ENCODE measurements at places on chromosomes 2 and 18.

- DNase-seq: no peak
Measured at GRCh38 chr2:11142987-11143386, 12.3 kb upstream of the SLC66A3 start.

DNA sequence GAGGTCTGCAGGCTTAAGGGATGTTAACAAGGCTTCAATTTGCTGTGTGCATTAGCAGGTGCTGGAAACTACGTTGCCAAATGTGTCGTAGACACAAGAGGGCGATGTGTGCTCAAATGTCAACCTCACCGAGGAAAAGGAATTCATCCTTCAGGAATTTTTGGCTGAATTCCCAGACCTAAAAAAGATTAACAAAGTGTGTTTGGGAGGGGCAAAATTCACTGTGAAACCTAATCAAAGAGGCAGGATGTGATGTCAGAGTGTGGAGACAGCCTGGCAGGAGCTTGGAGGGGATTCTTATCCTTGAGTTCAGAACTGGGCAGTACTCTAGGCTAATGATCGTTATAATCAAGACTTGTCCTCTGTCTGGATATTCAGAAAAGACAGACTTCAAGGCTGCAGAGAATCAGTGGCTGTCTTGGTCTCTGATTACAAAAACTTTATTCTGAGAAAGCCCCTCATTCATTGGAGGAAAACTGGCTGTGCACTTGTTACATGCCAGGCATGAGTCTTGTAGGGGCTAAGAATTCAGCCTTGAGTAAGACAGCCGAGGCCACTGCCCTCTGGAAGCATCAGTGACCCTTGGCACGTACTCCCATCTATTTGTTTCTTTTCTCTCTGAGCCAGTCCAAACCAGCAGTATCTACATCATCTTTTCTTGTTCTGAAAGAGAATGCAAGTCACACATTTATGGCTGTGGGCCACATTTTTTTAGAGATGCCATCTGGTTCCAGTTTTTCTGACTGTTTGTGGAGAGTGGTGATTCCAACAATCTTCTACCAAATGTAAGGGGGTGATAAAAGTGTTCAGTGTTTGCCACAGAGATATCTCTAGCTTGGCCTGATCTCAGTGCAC, 18.7 kb upstream of the SCYGR1 start:
- DNase-seq: peak; percentile 77

GRCh38 chr18:77597726-77598125, 348.1 kb downstream of the GALR1 start:
- DNase-seq: no peak

DNA sequence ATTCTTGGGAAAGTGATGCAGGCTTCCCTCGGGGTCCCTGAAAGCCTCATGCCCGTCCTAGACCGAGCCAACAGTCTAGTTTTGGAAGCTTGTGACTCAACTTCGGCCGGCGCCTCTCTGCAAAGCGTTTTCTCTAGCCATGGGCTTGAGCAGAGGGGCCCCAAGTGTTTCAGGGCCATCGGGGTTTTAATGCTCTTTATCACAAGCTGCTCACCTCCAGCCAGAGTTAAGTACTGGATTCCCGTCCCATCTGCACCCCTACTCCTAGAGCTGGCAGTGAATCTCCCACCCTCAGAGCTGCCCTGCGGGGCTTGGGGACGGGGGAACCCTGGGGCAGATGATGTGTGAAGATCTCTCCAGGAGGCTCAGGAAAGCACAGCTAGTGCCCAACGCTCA, 7.3 kb downstream of the RAX start:
- DNase-seq: no peak

- DNase-seq: no peak
Measured at GRCh38 chr2:222280795-222281194, 18.0 kb downstream of the PAX3 start.

GRCh38 chr2:9139491-9140443, 66.8 kb upstream of the ASAP2 start:
- peak; percentile 83 for DNase-seq

GRCh38 chr18:13265008-13265910, 46.7 kb downstream of the LDLRAD4 start:
- no peak for DNase-seq

DNA sequence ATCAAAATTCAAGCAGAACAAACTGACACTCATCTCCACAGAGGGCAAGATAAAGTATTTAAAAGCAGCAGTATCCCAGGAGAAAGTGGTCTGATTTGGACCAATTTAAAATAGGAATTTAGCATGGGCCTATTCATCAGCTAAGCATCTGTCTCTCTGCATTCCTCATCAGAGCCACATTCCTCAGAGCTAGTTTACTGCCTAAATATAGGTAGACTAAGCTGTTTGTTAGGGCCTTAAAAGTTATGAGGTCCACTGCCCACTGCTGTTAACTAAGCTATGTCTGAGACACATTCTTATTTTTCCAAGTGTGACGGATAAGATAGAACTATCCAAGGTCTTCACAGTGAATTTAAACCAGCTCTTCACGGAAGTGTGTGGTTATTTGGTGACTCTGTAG, 17.6 kb downstream of the NEB start:
- no peak for DNase-seq

DNA sequence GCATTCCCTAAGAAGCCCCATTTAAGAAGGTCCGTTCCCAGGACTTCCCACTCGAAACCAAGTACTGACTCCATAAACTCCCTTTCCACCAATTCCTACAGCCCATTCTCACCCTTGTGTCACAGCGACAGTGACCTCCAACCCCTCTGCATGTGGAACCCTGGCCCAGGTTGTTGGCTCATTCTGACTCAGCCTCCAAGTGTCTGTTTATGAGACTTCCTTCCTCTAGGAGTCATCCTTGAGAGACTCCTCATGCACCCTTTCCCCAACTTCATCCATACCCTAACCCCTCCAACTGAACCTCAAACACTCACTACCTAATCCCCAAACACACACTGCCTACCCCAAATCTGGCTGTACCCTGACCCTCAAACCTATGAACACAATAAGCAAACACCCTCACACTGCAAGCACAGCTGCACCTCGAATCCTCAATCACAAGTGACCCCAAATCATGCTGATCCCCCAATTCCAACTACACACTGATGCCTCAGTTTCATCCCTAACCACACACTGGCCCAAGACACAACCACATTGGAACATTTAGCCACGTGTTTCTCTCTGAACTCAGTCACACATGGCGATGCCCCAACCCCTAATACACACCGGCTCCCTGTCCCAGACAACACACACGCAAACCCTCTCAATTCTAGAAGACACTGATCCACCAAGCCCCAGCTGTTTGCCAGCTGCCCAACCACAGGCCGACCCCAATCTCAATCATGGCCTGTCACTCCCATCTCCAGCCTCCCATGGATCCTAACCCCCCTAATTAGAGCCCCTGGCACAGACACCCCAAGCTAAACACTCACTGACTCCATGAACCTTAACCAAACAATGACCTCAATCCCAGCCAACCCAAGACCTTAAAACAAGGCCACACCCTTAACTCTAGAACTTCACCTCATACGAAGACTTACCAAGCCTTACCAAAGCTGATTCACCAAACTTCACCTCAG, 219.6 kb downstream of the CYP26B1 start:
- peak; percentile 3 for DNase-seq

Data from HEK293T (cell line).